ENCODE measurements at places on chromosomes 12 and 14.

- DNase-seq: no peak
Measured at GRCh38 chr12:84585776-84586395, 326.7 kb downstream of the SLC6A15 start.

GRCh38 chr12:52819731-52820510 is 6.0 kb upstream of the KRT4 start:
- DNase-seq: no peak

DNA sequence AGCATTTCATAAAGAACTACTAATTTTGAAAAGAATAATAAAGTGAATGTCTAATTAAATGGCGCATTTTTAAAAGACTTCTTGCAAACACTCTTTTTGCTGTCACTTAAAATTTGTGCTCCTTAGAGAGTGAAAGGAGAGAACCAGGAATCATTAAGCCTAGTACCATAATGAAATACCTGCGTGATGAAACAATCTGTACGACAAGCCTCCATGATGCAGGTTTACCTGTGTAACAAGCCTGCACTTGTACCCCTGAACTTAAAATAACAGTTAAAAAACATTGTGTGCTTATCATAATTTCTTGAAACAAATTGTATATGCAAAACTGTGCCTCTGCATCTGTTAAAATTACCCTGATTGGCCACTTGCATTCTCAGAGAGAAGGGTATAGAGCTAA is 108.1 kb downstream of the MGAT4C start:
- DNase-seq: no peak

DNA sequence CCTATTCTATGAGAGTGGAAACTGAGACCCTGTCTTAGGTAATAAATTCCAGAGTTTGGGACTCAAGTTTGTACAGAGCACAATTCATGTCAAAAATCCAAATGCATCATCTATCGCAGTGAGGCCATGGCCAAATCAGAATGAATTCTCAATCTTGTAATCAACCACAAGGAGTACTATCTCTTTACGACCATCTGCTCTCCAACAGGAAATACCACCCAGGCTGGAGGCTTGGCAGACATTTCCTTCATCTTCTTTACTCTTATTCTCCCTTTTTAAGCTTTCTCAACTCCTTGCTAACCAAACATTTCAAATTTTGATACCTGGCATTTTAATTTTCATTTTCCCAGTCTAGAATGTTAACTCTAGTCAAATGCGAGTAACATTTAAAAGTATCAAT is 32.7 kb upstream of the RNU6-7 start:
- DNase-seq: no peak

- DNase-seq: no peak
Measured at GRCh38 chr14:24818823-24819341, 184.9 kb upstream of the GZMB start.

GRCh38 chr14:93114068-93114710 is 1.5 kb downstream of the ITPK1 start:
- no peak for DNase-seq

DNA sequence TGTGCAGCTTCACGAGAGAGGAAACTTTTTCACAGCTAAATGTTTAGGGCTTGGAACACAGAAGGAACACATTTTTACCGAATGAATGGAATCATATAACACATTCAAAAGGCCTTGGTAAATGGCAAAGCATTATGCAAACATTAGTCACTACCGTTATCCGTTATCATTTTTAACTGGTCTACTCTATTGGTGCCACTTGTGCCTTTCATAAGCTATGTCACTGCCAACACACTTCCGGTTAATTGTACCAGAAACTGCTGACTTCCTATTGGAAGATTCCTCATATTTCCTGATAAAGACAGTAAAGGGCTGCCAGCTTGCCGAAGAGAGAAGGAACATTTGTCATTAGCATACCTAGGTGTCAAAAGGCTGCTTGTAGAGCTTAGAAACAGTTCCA is 169.2 kb downstream of the APAF1 start:
- DNase-seq: no peak

DNA sequence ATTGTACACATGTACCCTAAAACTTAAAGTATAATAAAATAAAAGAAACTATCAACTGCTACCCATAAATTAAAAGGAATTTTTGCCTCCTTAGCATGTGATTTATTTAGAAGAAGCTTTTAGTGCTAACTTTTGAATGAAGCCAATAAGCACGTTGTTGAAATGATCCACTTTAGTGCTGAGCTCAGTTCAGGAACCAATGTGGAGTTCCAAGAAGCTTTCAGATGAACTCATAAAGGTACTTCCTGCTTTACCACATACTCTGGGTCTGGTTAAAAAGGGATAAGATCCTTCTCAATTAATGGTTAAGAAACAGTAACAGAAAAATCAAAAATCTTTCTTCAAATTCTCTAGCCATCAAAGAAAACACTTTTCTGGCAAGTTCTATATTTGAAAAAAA is 39.4 kb downstream of the TMTC1 start:
- DNase-seq: no peak

DNA sequence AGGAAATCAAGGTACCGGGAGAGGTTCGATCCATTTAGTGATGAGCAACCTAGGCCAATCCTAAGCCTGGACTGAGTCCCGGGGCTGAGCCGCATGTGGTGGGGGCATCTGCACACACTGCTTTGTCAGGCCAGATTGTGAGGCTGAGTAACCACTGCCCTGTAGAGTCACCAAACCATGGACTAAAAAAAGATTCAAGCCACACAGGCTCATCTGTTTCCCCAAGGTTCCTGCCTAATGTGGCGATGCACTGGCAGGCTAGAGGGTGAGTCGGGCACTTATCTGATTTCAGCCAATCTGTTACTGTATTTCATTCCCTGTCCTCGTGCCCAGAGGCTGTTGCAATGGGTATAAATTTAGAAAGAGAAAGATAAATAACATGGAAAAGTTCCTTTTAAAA is 140.8 kb downstream of the TTC7B start:
- DNase-seq: no peak

DNA sequence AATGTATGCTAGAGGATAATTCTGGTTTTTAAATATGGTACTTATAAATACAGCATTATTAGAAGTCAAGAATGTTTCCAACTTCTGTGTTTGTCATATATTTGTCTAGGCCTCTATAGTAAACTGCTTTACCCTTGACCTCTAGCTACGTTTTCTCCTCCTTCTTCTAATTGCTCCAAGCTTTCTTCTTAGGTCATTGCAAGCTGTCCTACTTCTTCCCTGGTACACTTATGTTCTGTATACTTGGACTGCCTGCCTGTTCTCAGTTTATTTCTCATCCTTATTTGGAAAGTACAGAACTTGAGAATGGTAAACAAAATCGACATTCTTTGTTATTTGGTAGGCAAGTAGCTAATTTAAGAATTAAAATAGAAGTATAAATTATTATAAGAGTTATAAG is 23.9 kb upstream of the ATP2B1 start:
- no peak for DNase-seq

DNA sequence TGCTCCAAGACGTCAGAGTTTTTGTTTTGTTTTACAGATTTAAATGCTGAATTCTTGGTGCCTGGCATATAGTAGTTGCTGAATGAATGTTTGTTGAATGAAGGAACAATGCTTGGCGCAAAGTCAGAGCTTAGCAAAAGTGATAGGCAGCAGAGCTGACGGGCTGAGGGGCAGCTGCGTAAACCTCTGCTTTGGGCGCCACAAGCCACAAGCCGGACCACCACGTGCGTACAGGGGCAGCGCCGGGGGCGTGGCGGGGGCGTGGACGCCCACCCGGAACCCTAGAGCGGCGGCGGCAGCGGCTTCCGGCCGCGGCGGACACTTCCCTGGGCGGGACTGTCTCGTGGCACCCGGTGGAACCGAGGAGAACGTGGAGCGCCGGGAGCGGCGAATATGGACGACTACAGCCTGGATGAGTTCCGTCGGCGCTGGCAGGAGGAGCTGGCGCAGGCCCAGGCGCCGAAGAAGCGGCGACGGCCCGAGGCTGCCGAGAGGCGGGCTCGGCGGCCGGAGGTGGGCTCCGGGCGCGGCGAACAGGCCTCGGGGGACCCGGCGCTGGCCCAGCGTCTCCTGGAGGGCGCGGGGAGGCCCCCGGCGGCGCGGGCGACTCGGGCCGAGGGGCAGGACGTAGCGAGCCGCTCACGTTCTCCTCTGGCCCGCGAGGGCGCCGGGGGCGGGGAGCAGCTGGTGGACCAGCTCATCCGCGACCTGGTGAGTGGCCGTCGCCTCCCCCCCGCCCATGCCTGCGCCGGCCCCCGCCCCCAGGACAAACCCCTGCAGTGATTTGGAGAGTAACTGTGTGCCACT is at the start of gene FBXW8:
Gene FBXW8, plus strand, starts transcription at position 306 of the 807 bp plus-strand sequence. Its CDS starts 88 bp downstream, at position 394.
- peak; percentile 53 for DNase-seq

GRCh38 chr14:96393071-96393691 is 1.3 kb downstream of the AK7 start:
- DNase-seq: no peak
